ENCODE measurements at places on chromosomes 5 and 9.

DNA sequence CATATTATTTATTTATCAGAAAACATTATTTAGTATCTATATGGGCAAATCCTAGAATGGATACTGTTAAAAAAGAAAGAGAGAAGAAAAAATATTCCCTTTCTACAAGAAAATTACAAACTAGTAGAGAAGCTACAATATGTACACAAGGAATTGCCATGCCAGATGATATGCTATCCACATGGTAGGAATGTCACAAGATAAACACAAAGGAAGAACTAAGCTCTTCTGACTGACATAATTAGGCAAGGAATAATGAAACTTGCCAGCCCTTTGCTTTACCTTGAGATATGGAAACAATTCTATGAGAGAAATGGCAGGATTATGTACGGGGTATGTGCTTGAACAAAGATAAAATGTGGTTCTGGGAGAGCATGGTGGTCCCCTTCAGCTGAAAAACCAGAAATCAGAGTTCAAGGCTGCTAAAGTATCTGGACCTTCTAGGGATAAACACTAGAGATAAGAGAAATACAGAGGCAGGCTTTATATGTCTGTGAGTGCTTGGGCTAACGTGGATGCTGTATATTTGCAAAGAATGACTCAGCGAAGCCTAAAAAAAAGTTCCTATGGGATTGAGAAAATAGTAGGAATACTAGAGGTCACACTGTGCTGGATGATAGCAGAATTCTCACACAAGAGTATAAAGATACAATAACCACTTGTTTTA, 451.6 kb downstream of the TLE1 start:
- DNase-seq: no peak

GRCh38 chr9:128190013-128190412, 1.4 kb downstream of the CIZ1 start:
- no peak for DNase-seq

GRCh38 chr5:115639377-115639776, 13.5 kb upstream of the TMED7 start:
- DNase-seq: no peak

DNA sequence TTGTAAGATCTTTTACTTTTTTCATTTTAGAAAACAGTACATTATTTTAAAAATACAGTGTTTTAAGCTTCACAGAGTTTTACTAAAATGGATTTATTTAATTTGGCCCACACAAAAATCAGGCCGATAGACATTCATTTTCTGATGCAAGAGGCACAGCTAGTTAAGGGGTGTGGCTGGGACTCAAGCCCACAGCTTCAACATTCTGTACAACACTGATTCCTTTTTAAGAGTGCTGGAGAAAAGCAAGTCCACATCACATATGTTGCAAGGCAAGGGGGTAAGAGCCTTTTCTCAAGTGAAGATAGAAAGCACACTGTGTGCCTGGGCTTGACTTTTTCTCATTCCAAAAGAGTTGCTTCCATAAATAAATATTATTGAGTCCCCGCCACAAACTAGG, 195.9 kb downstream of the RFK start:
- no peak for DNase-seq

GRCh38 chr5:134275822-134276221, 49.9 kb upstream of the PPP2CA start:
- no peak for DNase-seq

DNA sequence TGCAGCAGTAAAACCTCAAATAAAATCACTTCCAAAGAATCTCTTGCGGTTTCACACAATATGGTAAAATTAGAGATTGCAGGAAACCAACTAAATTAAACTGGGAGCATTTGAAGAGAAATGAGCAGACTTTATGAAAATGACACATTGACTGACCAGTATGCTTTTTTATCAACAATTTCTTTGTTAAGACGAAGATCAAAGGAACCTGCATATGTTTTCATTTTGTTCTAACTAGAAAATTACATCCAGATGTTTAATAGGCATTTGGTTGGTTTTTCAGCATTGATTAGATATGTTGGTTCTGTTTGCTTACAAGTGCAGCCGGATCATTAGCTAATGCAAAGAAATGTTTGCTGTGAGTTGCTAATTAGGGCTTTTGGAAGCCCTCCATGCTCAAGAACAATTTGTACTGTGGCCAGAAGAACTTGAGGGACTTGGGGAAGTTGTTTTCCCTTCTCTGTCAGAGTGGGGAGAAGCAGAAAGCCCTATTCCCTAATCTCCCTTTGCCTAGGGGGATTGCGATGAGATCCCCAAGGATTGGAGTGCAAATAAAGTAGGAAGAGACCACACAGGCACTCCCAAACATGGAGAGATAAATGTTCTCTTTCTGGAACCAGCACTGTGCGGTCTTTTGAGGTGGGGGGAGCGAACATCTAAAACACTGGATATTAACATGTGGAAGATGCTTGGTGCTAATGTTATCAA, 4.5 kb upstream of the TLE1 start:
- DNase-seq: no peak

- no peak for DNase-seq
Measured at GRCh38 chr9:27589462-27589861, 16.2 kb upstream of the C9orf72 start.

GRCh38 chr9:129351058-129351641, 173.1 kb upstream of the IER5L start:
- DNase-seq: no peak

- DNase-seq: no peak
Measured at GRCh38 chr5:9198394-9198793, 347.5 kb downstream of the SEMA5A start.

DNA sequence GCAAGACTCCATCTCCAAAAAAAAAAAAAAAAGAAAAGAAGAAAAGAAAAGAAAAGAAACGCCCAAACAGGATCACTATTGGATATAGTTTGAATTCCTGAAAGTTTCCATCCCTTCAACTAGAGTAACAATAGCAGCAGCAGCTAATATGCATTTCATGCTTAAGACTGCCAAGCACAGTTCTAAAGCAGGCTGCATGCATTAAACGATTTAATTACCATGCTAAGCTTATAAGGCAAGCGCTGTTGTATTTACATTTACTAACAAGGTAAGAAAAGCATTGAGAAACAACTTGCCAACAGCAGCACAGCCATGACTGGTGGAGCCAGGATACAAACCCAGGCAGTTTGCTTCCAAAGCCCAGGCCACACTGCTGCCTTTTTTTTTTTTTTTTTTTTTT, 13.0 kb downstream of the TBC1D2 start:
- no peak for DNase-seq

GRCh38 chr5:148653291-148653835, 964 bp downstream of the HTR4 start:
- no peak for DNase-seq

DNA sequence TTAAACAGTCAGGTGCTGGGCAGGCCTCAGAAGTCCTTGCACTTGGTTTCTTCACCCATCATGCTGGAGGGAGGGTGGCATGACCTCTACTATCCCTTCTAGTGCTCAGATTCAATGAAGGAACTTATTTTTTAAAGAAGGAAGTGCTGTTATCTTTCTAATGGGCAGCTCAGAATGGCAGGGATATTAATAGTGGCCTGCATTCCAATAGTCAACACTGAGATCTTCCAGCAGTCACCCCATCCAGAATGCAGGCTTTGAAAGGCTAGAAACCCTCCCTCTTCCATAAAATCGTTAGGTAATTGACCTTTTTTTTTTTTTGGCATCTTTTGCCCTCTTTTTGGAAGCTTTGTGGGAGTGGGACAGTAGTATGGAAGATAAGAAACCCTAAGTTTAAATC, 325.0 kb downstream of the ARRDC3 start:
- no peak for DNase-seq

DNA sequence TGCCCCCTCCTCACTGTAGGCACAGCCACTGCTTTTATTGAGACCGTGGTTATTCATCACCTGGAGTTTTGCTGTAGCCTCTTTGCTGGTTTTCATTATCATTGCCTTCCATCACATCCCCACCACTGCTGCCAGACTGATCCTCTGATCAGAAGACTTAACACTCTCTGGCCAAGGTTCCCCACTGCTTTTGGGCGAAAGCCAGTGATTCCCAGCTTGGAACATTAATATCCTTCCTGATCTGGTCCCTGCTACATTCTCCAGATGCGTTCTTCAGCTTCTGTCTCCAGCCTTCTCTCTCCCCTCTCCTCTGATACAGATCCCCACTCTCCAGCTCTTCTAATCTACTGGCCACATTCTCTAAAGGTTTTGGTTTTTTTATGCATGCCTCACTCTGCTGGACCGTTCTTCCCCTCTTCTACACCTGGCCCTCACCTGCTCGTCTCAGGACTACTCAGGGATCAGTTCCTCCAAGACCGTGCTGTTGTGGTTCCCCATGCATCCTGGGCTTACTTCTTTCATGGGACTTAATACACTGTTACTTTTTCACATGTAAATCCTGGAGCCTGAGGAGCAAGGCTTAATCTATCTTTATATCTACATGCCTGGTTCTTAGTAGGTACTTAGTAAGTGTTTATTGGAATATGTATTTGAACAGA, 115.0 kb downstream of the PRKACG start:
- DNase-seq: no peak

DNA sequence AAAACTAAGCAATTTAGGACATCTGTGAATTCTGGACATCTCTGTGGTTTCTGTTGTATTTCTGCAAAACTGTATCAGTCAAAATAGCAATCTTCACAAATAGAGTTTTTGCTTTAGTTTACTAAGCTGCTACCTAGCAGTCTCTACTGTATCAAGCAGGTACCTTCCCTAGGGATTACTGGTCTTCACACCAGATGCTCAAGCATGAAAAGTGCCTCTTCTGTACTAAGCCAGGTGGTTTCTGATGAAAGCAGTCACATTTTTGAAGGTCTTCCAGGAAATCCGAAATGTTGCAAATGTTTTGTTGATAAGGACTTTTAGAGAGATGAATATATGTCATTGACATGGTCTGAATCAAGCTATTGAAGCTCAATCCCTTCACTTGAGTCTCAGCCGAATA, 540.0 kb downstream of the KCTD16 start:
- DNase-seq: no peak

DNA sequence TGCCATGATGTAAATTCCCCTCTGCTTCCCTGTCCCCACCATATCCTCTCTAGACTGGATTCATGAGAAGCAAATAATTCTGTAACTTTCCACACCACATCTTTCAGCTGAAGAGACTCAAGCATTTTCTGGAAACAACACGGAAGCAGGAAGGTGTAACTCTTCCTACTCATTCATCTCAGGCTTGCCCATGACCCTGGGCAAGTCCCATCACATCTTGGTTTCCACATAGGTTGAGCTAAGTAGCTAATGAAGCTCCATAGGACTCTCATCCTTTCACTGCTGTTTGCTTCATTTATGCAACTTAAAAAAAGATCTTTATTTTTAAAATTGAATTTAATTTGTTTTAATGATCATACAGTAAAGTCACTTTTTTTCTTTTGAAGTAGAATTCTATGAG, 32.7 kb upstream of the STARD4 start:
- DNase-seq: no peak

- DNase-seq: no peak
Measured at GRCh38 chr9:123300554-123300953, 32.2 kb upstream of the STRBP start.

DNA sequence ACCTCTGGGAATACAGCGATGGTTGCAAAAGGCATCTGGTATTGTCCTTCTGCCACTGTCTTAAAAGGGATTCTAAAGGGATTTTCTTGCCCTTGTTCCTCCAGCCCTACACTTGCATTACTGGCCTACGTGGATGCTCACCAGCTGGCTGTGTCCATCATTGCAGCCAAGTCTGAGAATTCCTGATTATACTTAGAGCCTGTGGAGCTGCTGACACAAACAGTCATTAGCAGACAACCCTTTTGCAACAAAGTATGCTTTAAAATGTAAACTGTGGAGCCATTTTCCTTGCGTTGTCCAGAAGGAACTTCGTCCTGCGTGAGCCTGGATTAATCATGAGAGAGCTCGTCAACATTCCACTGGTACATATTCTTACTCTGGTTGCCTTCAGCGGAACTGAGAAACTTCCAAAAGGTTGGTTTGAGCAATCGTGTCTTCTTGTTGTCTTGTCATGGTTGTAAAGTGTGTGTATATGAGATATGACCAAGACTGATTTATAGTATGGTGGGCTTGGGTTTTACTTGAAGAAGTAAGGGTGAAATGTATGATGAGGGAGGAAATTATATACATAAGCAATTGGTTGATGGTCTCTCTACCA, at the start of gene MUSK:
TSS of gene MUSK (plus strand) at position 222 of the 598 bp plus-strand sequence. CDS start at position 336, 114 bp downstream.
- DNase-seq: no peak

GRCh38 chr9:109016132-109016531, 2.8 kb upstream of the CTNNAL1 start:
- no peak for DNase-seq

- no peak for DNase-seq
Measured at GRCh38 chr5:23305055-23305454, 202.4 kb upstream of the PRDM9 start.

GRCh38 chr9:95025213-95026147, 292.0 kb downstream of the FANCC start:
- no peak for DNase-seq

DNA sequence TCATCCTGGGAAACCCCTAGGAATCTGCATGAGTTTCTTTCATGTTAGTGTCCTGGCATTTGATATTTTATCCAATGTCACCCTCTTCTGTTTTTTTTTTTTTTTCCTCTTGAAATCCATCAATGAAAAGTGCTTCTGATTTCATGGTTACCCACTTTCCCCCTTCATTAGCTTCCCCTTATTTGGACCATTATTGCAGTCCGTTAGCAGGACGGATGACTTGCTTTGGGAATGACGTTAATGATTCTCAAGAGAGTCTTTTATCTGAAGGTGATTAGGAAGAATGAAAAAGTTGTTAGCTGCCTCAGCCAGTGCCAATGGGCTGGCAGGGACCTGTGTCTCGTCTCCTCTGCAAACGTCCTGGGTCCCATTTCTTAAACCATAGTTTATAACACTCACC, 134.7 kb downstream of the SEMA6A start:
- DNase-seq: no peak

GRCh38 chr5:77920359-77921058, 144.4 kb upstream of the TBCA start:
- no peak for DNase-seq

DNA sequence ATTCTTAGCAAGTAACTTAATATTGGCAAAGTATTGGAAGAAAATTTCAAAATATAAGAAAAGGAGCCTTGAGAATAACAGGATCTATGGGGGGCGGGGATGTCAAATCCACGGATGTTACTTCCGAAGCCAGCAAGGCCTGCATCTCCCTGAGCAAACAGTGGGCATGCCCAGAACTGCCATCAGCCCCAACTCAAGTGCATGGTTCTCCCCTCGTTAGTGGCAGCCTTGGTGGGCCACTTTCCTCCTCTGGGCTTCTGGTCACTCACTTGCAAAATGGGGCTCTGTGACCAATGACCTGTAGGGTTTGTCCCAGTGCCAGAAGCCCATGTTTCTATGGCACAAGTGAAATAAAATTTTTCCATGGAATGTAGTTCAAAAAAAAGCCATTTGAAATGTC, 27.2 kb upstream of the MED10 start:
- no peak for DNase-seq

GRCh38 chr5:10655972-10656830, 92.3 kb downstream of the ANKRD33B start:
- no peak for DNase-seq

GRCh38 chr9:127825319-127826051, 22.8 kb downstream of the FPGS start:
- no peak for DNase-seq

DNA sequence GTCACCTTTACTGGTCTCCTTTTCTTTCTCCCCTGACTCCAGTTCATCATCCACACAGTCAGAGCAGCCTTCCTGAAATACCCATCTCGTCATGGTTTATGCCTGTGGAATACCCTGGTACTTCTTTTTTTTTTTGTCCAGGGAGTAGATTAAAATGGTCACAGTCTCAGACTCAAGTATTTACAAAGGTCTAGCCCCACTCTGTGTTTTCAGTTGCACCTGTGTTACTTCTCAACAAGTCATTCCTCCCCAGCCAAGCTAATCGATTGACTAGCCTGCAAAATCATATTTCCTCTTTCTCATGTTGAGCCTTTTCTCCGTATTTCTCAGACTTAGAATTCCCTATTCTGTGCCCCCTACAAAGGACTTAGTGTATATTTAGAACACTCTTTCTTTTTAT, 155.2 kb upstream of the KCNN2 start:
- no peak for DNase-seq

Data from tibial nerve (tissue), 4 donors.